ENCODE measurements at places on chromosomes 12 and 14. TPM values are rescaled to one million over a fixed set of nuclear protein-coding genes. Genes with fewer than 3 reads are reported as not detected.

SLC6A13 gene
- polyA plus RNA-seq: 0.39 TPM

SPRING1 gene
- 8.8 TPM for polyA plus RNA-seq

SAMD15 gene
- polyA plus RNA-seq: 0.22 TPM

RHOJ gene
- polyA plus RNA-seq: 9.0 TPM

CEBPE gene
- 3.5 TPM for polyA plus RNA-seq

TMEM229B gene
- polyA plus RNA-seq: 3.0 TPM

PLCZ1 gene
- not detected for polyA plus RNA-seq

ZNF140 gene
- polyA plus RNA-seq: 17.0 TPM

GPR137C gene
- polyA plus RNA-seq: 0.52 TPM

SLCO1A2 gene
- polyA plus RNA-seq: 0.26 TPM

MYH6 gene
- polyA plus RNA-seq: 0.35 TPM

TAS2R50 gene
- not detected for polyA plus RNA-seq

TOMM20L gene
- not detected for polyA plus RNA-seq

MAP1LC3B2 gene
- polyA plus RNA-seq: 1.4 TPM

NOP9 gene
- polyA plus RNA-seq: 4.5 TPM

OR6C2 gene
- polyA plus RNA-seq: not detected

ADAM21 gene
- polyA plus RNA-seq: 0.06 TPM

PTPRO gene
- polyA plus RNA-seq: 3.8 TPM

SHMT2 gene
- 47.3 TPM for polyA plus RNA-seq
